Esophagus muscularis mucosa (tissue), 4 donors: ENCODE measurements at places on chromosomes 6 and 20. TPM values are rescaled to one million over a fixed set of nuclear protein-coding genes. Genes with fewer than 3 reads are reported as not detected.

- no peak for DNase-seq
Measured at GRCh38 chr6:15948930-15949900, 179.7 kb upstream of the MYLIP start.

ZSCAN26 gene
- 15.1 TPM for total RNA-seq

ZC2HC1B gene
- not detected for total RNA-seq

LAMA2 gene
- 123 TPM for total RNA-seq

GRCh38 chr20:20233041-20233514, 134.8 kb upstream of the INSM1 start:
- no peak for DNase-seq

- no peak for DNase-seq
Measured at GRCh38 chr6:91718198-91718597, 1131.3 kb upstream of the MAP3K7 start.

GPR63 gene
- 0.83 TPM for total RNA-seq

DNA sequence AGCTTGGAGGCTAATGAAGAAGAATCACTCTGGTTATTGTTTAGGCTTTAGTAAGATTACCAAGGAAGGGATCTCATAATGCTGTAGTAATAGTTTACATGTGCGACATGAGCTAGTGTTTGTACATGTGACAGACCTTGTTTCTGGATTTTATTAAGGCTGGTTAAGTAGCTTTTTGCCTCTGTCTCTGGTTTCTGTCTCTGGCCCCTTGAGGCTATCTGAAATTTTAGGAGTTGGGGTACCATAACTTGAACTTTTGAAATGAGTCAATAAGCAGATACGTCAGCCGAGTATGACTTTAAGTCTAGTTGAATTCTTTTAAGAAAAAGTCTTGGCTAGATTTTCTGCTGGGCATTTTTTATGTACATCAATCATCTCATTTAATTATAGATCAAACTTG, 9.5 kb downstream of the CBFA2T2 start:
- no peak for DNase-seq

- DNase-seq, result no peak
Measured at GRCh38 chr6:26311012-26311384, 54.0 kb upstream of the BTN3A2 start.

CITED2 gene
- total RNA-seq, result 282 TPM

DNA sequence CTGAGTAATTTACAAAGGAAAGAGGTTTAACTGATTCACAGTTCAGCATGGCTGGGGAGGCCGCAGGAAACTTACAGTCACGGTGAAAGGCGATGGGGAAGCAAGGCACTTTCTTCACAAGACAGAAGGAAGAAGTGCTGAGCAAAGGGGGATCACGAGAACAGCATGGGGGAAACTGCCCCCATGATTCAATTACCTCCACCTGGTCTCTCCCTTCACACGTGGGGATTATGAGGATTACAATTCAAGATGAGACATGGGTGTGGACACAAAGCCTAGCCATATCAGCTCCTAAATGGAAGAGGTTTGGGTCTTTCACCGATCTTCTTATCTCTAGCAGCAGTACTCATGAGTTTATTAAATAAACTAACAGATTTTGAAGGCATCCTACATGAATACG, 152.9 kb upstream of the RUNX2 start:
- no peak for DNase-seq

MAP1LC3A gene
- total RNA-seq, result 119 TPM
